ENCODE measurements at places on chromosomes 12 and 14. TPM values are rescaled to one million over a fixed set of nuclear protein-coding genes. Genes with fewer than 3 reads are reported as not detected.

AMIGO2 gene
- total RNA-seq: 1.2 TPM

CYP46A1 gene
- 0.29 TPM for total RNA-seq

ADCK1 gene
- total RNA-seq: 6.9 TPM

ATN1 gene
- 16.9 TPM for total RNA-seq

YARS2 gene
- 36.6 TPM for total RNA-seq

OR10AD1 gene
- total RNA-seq: not detected

FOXN4 gene
- not detected for total RNA-seq

ATP23 gene
- 6.9 TPM for total RNA-seq

DENND5B gene
- total RNA-seq: 10.2 TPM

SLC5A8 gene
- total RNA-seq: not detected

STYK1 gene
- not detected for total RNA-seq

PLCZ1 gene
- total RNA-seq: not detected

P2RX7 gene
- 3.8 TPM for total RNA-seq

OR4K1 gene
- total RNA-seq: not detected

PLEKHD1 gene
- total RNA-seq: under 0.01 TPM

ENDOU gene
- total RNA-seq: 0.29 TPM

GPRC5D gene
- not detected for total RNA-seq

ZDHHC22 gene
- not detected for total RNA-seq

LHX5 gene
- not detected for total RNA-seq

SRSF5 gene
- total RNA-seq: 135 TPM

OTOGL gene
- under 0.01 TPM for total RNA-seq

TMEM30B gene
- 6.3 TPM for total RNA-seq

CMA1 gene
- not detected for total RNA-seq

LALBA gene
- total RNA-seq: not detected

PIANP gene
- 0.33 TPM for total RNA-seq

SLC10A1 gene
- not detected for total RNA-seq

CCDC38 gene
- total RNA-seq: not detected

FGD4 gene
- 19.2 TPM for total RNA-seq

P2RX2 gene
- not detected for total RNA-seq

C12orf60 gene
- 1.3 TPM for total RNA-seq

PTGER2 gene
- 34.5 TPM for total RNA-seq

CCDC88C gene
- 0.15 TPM for total RNA-seq

B4GALNT1 gene
- total RNA-seq: 1.3 TPM

RAB21 gene
- total RNA-seq: 13.6 TPM

TPH2 gene
- total RNA-seq: not detected

AQP2 gene
- not detected for total RNA-seq
